Upper lobe of left lung (tissue), 6 donors: ENCODE measurements at places on chromosomes 1 and 21. TPM values are rescaled to one million over a fixed set of nuclear protein-coding genes. Genes with fewer than 3 reads are reported as not detected.
A peak's percentile ranks its signal among the peaks of the same experiment; 100 is the strongest.

- no peaks in the 10 kb centered on the region for H3K36me3 ChIP-seq
- H3K27ac ChIP-seq = no peak overlapping the region
- no peak for DNase-seq
These were observed 138.5 kb downstream of the ZZZ3 start for GRCh38 chr1:77543822-77544448.

DNA sequence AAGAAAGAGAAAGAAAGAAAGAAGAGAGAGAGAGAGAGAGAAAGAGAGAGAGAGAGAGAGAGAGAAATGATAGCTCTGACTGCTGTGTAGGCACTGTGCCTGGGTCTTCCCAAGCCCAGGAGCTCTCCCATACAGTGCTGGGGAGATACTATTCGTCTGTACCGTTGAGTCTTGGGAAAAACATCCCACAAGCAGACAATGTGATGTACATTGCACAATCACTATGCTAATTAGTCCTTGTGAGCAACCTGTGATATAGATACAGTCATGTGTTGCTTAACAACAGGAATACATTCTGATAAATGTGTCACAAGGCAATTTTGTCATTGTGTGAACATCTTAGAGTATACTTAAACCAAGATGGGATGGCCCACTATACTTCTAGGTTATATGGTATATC lies 381.0 kb downstream of the HHAT start:
- no peak overlapping the region for H3K4me3 ChIP-seq
- no peak overlapping the region for H3K27ac ChIP-seq
- no peaks in the 10 kb centered on the region for H3K36me3 ChIP-seq
- no peak for DNase-seq
- no peaks in the 10 kb centered on the region for H3K4me1 ChIP-seq

GRCh38 chr1:88284666-88285366 lies 399.3 kb upstream of the PKN2 start:
- no peak for DNase-seq
- no peaks in the 10 kb centered on the region for H3K36me3 ChIP-seq
- no peak overlapping the region for H3K27ac ChIP-seq

DNA sequence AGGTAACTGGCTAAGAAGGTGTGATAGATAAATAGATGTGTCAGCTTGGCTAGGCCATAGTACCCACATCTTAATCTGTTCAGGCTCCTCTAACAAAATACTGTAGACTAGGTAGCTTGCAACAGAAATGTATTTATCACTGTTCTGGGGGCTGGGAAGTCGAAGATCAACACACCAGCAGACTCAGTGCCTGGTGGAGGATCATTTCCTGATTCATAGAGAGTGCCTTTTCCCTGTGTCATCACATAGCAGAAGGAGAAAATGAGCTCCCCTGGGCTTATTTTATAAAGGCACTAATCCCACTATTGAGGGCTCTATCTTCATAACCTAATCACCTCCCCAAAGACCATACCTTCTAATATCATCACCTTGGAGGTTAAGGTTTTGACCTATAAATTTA lies 532.7 kb upstream of the OLFM3 start:
- no peak overlapping the region for H3K27ac ChIP-seq
- DNase-seq = no peak
- no peaks in the 10 kb centered on the region for H3K4me1 ChIP-seq
- no peak overlapping the region for H3K4me3 ChIP-seq
- H3K36me3 ChIP-seq = no peaks in the 10 kb centered on the region

- no peak overlapping the region for H3K4me3 ChIP-seq
- H3K27ac ChIP-seq = no peak overlapping the region
- H3K36me3 ChIP-seq = no peaks in the 10 kb centered on the region
- no peaks in the 10 kb centered on the region for H3K27me3 ChIP-seq
These were observed 200.6 kb downstream of the PTGER3 start for GRCh38 chr1:70847013-70847412.

GRCh38 chr1:15939181-15940109 lies 36.5 kb downstream of the ZBTB17 start:
- no peaks in the 10 kb centered on the region for H3K27me3 ChIP-seq
- H3K4me3 ChIP-seq = no peak overlapping the region
- no peak for DNase-seq
- peak overlapping the region; percentile 64 for H3K27ac ChIP-seq
- peaks cover 34% of the 10 kb centered on the region for H3K36me3 ChIP-seq

DNA sequence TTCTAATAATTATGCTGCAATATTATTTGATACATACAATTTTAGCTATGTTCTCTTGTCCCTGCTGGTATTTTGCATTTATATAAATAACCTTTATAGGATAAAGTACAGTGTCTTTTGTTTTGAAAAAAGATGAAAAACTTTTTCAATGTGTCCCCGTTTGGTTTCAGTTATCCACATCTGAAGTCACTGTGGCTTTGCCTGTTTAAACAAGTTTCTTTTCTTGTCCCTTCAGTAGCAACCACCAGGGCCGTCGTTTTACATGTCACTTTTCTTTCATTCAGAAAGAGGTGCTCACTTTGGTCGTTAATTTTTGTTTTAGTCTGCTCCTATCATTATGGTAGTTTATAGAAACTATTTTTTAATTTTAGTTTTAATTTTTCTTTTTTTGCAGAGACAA lies 41.4 kb downstream of the RABGAP1L start:
- H3K36me3 ChIP-seq = no peaks in the 10 kb centered on the region
- no peak for DNase-seq
- H3K27ac ChIP-seq = no peak overlapping the region
- H3K4me3 ChIP-seq = no peak overlapping the region

GRCh38 chr1:186568221-186568620 lies 107.3 kb upstream of the PDC start:
- H3K27me3 ChIP-seq = no peaks in the 10 kb centered on the region
- no peaks in the 10 kb centered on the region for H3K36me3 ChIP-seq

DNA sequence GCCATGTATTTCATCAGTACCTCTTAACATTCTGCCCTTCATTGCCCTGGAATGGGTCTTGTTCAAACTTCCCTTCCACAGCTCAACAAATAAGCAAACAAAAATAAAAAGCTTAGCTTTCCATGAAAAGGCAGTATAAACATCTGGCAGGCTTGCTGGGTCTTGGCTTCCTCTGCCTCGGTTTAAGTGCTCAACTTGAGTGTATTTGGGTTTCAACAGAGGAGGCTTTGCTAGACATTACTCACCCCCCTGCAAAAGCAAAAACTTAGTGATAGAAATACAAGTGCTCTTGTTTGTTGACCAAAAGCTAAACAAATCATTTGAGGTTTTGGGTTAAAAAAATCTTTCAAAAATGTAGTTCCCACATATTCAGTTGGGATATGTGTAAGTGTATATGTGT lies 518.5 kb downstream of the PLPP3 start:
- no peaks in the 10 kb centered on the region for H3K36me3 ChIP-seq
- DNase-seq = no peak
- no peaks in the 10 kb centered on the region for H3K27me3 ChIP-seq
- peaks cover 10% of the 10 kb centered on the region for H3K4me1 ChIP-seq
- H3K4me3 ChIP-seq = no peak overlapping the region

GRCh38 chr1:6961289-6961688 lies 176.0 kb downstream of the CAMTA1 start:
- no peak overlapping the region for H3K4me3 ChIP-seq
- H3K27ac ChIP-seq = no peak overlapping the region
- peaks cover 5% of the 10 kb centered on the region for H3K27me3 ChIP-seq
- DNase-seq = no peak
- H3K36me3 ChIP-seq = no peaks in the 10 kb centered on the region
- H3K4me1 ChIP-seq = peaks cover 16% of the 10 kb centered on the region

- peaks cover 23% of the 10 kb centered on the region for H3K4me1 ChIP-seq
- no peak overlapping the region for H3K27ac ChIP-seq
- no peak overlapping the region for H3K4me3 ChIP-seq
- H3K27me3 ChIP-seq = no peaks in the 10 kb centered on the region
- DNase-seq = no peak
These were observed 7.3 kb downstream of the PSEN2 start for GRCh38 chr1:226877669-226878068.

DNA sequence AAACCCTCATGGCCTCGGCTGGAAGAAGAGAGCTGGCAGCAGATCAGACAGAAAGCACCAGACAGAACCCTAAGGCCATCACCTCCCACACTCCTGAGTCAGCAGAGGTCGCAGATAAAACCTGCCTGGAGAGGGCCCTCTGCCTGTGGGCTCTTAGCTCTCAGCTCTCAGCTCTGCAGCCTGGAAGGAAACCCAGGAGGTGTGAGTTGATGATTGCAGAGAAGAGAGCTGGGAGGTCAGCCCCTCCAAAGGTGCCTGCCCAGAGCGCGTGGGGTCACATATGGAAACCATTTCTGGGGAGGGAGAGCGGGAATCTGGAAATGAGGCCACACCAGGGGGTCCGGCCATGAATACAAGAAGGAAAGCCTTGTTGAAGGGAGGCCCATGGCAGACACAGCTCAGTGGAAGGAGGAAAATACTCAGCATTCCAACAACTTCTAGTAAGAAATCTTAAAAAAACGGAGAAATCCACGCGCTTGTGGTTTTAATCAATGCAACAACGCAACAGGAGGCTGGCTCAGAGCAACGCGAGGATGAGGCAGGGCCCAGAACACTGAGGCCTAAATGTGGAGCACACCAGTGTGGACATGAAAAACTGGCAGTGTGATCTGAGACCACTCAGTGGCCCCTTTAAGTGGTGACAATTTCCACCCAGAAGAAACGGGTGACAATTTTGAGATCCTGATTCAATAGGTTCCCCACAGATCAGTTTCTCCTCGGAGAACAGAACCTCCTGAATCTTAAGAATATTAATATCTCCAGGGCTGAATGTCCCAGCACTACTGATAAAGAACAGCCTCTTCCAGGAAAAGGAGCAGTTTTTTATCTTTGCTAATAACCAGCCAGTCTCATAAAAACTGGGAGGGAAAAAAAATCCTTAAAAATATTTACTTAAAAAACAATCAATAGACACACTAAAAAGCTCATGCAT lies 45.7 kb downstream of the PSMG1 start:
- no peaks in the 10 kb centered on the region for H3K27me3 ChIP-seq
- H3K27ac ChIP-seq = no peak overlapping the region
- no peak for DNase-seq

DNA sequence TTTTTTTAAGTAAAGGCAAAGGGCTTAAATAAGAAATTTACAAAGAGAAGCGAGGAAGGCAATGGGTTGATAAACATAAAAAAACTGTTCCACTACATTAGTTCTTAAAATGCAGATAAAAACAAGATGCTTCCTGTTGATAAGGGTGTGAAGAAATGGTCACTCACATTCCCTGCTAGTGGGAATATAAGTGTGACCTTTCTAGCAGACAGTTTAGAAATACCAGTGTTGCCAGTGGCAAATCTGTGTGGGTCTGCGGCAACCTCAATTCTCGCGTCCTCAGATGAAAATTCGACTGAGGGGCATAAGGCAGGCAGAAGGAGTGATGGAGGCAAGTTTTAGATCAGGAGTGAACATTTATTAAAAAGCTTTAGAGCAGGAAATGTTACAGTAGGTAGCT lies 151.1 kb downstream of the NTNG1 start:
- no peak for DNase-seq
- no peak overlapping the region for H3K4me3 ChIP-seq
- H3K36me3 ChIP-seq = no peaks in the 10 kb centered on the region
- no peaks in the 10 kb centered on the region for H3K27me3 ChIP-seq
- H3K4me1 ChIP-seq = no peaks in the 10 kb centered on the region

DNA sequence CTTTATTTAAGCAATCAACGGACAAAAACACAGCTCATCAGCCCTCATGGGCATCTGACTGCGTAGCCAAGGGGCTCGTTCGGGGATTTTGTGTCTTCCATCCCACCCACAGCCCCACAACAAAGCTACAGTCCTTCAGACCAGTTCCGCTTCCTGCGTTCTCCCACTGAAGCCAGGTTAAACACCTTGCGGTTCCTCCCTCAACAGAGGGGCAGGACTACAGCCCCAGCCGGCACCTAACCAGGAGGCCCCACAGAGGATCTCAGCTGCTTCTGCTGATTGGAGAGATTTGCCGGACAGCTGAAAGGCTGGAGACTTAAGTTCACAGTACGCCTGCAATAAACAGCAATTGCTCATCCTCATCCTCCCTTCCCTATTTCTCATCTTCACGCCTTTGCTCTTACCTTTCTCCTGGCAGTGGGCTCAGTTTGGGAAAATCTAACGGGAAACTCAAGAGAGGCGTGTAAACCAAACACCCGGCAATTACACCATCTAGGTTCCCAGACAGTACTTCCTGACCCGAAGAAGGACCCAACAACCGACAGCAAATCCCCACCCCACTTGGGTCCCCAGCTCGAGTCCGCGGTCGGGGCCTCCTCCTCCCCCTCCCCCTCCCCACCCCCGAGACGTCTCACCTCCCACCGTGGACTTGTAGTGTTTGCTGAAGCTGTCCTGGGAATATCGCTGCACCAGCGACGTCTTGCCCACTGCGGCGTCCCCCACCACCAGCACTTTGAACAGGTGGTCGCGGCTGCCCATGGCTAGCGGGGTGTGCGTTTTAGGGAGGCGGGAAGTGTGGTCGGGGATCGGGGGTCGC lies 876 bp downstream of the RAB29 start:
- H3K36me3 ChIP-seq = no peaks in the 10 kb centered on the region
- no peaks in the 10 kb centered on the region for H3K27me3 ChIP-seq
- H3K27ac ChIP-seq = peak overlapping the region; percentile 86
- peak overlapping the region; percentile 65 for H3K4me3 ChIP-seq
- DNase-seq = peak; percentile 25

DNA sequence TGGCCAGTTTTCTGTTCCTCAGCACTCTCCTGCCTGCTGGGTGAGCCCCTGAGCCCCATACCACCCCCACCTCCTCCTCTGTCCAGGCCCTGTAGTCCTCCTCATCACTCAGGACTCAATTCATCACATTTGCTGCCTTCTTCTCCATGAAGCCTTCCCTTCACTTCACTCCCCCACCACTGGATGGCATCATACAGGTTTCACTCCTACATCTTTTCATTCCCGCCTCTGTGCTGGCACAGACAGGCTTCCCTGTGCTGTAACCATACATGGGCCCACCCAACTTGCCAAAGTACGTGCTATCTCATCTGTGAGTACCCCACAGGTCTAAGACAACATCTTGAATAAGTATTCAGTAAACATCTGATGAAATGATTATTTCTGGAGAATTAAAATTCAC lies 56.9 kb downstream of the SLC45A1 start:
- no peak overlapping the region for H3K4me3 ChIP-seq
- H3K27me3 ChIP-seq = no peaks in the 10 kb centered on the region
- peaks cover 84% of the 10 kb centered on the region for H3K4me1 ChIP-seq
- H3K36me3 ChIP-seq = no peaks in the 10 kb centered on the region
- peak overlapping the region; percentile 81 for H3K27ac ChIP-seq
- no peak for DNase-seq

DNA sequence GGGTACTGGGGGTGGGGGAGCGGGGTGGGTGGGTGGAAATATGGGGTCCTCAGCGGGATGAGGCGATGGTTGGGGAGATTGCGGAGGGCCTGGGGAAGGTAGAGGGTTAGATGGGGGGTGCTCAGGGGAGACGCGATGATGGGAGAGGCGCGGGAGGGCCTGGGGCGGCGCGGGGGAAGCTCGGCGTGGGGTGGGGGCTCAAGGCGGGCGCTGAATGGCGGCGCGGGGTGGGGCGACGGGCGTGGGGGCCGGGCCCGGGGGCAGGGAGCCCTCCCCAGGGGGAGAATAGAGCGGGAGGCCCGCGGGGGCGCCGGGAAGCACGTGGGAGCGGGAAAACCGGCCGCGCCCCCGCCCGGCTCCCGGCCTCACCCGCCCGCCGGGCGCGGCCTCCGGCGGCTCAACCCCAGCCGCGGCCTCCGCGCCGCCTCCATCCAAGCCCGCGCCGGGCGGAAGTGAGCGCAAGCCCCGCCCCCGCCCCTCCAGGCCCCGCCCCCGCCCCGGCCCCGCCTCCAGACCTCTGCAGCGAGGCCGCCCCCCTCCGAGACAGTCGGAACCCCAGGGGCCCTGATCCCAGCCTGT lies at the start of gene FAAP20:
Gene FAAP20, minus strand, starts transcription at position 454 of the 579 bp plus-strand sequence. Its CDS starts 23 bp downstream, at position 431.
- no peaks in the 10 kb centered on the region for H3K36me3 ChIP-seq
- peak; percentile 69 for DNase-seq
- H3K27me3 ChIP-seq = no peaks in the 10 kb centered on the region
- peak within 1 kb of the TSS; percentile 77 for H3K4me3 ChIP-seq

RHD gene
- total RNA-seq = not detected

MPZ gene
- total RNA-seq = 2.3 TPM

KCNK1 gene
- total RNA-seq = 25.2 TPM

KANK4 gene
- total RNA-seq = 6.4 TPM
